ENCODE measurements at places on chromosomes 3 and 15. TPM values are rescaled to one million over a fixed set of nuclear protein-coding genes. Genes with fewer than 3 reads are reported as not detected.

The ATP10A gene
- 1.8 TPM for total RNA-seq

The HTR3E gene
- not detected for total RNA-seq

The C3orf20 gene
- not detected for total RNA-seq

The MAP1A gene
- 18.7 TPM for total RNA-seq

The PLSCR5 gene
- not detected for total RNA-seq

The CLEC3B gene
- 23.4 TPM for total RNA-seq

The RPL29 gene
- 2,542 TPM for total RNA-seq

The PROS1 gene
- total RNA-seq = 8.6 TPM

The PP2D1 gene
- not detected for total RNA-seq

The SLC9A9 gene
- 4.5 TPM for total RNA-seq

The CYP1A2 gene
- not detected for total RNA-seq

The VGLL3 gene
- total RNA-seq = 15.8 TPM

The TMCO5A gene
- total RNA-seq = not detected

The RGMA gene
- 5.7 TPM for total RNA-seq

The RNF168 gene
- total RNA-seq = 9.8 TPM

The SPTSSB gene
- not detected for total RNA-seq

The ROPN1 gene
- not detected for total RNA-seq

The CD86 gene
- total RNA-seq = not detected

The NEK10 gene
- 0.34 TPM for total RNA-seq

The SPINT1 gene
- 2.5 TPM for total RNA-seq

The ALAS1 gene
- 44.6 TPM for total RNA-seq

The FAM107A gene
- 1.3 TPM for total RNA-seq

The GOLGA6L9 gene
- 1.2 TPM for total RNA-seq

The STRC gene
- not detected for total RNA-seq

The FAM240A gene
- total RNA-seq = not detected

The GPR62 gene
- 0.15 TPM for total RNA-seq

The HESX1 gene
- total RNA-seq = 1.0 TPM

The P2RY12 gene
- not detected for total RNA-seq

The SPPL2A gene
- 84.3 TPM for total RNA-seq

The DAPK2 gene
- 0.34 TPM for total RNA-seq

The ROBO2 gene
- total RNA-seq = 0.45 TPM

The FBLN2 gene
- 15.9 TPM for total RNA-seq

The RLBP1 gene
- not detected for total RNA-seq

The P3H2 gene
- total RNA-seq = 6.4 TPM

The RFTN1 gene
- 19.3 TPM for total RNA-seq

The DOCK3 gene
- total RNA-seq = under 0.01 TPM

The SUSD5 gene
- total RNA-seq = 6.2 TPM

The CCDC191 gene
- total RNA-seq = 1.0 TPM

The BNC1 gene
- total RNA-seq = 7.1 TPM

The MCTP2 gene
- total RNA-seq = 1.8 TPM

The GXYLT2 gene
- total RNA-seq = 15.0 TPM

All from bronchus fibroblast of lung (primary cell).